ENCODE measurements at places on chromosomes 3 and 15. TPM values are rescaled to one million over a fixed set of nuclear protein-coding genes. Genes with fewer than 3 reads are reported as not detected.

The ARRDC4 gene
- 1.7 TPM for total RNA-seq

The RARRES1 gene
- total RNA-seq = not detected

- DNase-seq = no peak
These were observed 47.2 kb upstream of the KY start for GRCh38 chr3:134697830-134698689.

The FBXO40 gene
- not detected for total RNA-seq

The CDHR4 gene
- total RNA-seq = not detected

- peak; percentile 25 for DNase-seq
These were observed 121.2 kb downstream of the TLE3 start for GRCh38 chr15:69976366-69976994.

DNA sequence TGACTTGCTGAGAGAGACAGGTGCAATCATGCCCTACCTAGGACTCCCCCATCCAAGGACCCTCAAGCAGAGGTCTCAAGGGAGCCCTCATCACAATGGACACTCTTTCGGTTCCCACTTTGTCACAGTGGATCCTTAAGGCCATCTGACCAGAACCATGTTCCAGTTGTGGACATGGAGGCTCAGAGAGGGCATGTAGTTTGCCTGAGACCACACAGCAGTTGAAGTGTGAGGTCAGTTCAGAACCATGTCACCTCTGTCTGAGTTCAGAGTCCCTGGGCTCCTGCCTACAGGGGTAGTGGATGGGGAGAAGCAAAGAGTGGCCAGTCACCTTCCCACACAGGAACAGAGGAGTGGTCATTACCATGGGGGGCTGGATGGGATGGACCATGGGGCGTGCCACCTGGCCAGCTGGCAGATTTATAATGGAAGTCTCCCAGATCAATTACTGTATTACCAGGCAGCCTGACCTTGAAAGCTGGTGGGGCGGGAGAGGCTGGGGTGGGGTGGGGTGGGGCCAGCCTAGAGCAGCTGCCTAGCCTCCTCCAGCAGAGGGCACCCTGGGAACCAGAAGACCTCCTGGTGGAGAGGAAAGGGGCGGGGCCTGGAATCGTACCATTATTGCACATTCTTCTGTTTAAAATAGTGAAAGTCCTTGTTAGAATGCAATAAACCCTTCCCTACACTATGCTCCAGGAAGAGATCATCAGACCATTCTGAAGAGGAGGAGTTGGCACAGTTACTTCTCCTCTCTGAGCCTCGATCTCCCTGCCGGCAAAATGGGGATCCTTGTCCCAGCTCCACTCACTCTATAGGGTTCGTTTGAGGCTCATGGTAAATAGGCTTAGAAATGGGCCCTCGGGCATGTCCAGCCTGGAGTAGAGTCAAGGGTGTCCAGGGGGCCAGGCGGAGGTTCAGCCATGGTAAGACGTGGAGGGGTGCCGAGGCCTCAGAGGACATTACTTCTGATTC is 26.9 kb upstream of the LINGO1 start:
- peak; percentile 71 for DNase-seq

The PLSCR1 gene
- total RNA-seq = 69.2 TPM

DNA sequence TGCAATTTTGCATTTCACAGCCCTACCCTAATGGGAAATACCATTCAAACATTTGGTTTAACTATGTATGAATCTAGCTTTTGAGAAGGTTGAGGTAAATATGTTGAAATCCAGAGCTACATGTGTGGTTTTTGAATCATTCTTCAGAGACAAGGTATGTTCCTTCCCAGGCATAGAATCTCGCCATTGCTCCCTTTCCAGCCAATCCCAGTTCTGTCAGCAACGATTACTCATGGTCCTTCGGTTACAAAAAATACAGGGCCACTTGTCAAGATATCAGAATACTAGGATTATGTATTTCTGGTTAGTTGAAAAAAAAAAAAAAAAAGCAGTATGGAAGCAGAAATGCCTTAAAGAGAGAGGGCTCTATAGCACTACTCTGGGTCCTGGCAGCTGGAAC is 182.4 kb downstream of the RBMS3 start:
- DNase-seq = no peak

The TYRO3 gene
- 10.7 TPM for total RNA-seq

DNA sequence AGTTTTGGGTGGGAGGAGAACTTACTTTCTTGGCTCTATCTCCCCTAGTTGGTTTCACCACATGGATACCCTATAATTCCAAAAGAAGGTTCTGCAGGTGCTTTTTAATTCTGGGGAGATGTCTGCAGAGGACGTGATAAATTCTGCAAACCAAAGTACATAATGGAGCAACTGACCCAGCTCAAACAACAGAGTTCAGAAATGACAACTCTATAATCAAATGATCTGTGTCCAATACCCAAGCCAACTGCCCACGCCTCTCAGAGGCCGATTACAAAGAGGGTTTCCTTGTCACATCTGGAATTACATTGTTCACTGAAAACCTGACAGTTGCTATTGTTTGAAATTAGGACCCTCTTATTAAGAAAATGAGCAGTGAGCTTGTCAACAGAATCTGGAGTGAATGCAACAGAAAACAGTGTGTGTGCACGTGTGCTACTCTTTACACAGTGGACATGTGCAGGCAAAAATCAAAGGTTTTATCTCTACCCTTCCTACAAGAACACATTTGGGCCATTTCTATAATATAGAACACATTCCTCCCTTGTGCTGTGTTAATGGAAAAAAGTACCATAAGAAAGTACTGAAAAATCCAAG is 593.0 kb downstream of the MAGI1 start:
- no peak for DNase-seq

The TRIM69 gene
- total RNA-seq = 16.5 TPM

- no peak for DNase-seq
These were observed 108.3 kb upstream of the CTDSPL start for GRCh38 chr3:37753428-37753827.

DNA sequence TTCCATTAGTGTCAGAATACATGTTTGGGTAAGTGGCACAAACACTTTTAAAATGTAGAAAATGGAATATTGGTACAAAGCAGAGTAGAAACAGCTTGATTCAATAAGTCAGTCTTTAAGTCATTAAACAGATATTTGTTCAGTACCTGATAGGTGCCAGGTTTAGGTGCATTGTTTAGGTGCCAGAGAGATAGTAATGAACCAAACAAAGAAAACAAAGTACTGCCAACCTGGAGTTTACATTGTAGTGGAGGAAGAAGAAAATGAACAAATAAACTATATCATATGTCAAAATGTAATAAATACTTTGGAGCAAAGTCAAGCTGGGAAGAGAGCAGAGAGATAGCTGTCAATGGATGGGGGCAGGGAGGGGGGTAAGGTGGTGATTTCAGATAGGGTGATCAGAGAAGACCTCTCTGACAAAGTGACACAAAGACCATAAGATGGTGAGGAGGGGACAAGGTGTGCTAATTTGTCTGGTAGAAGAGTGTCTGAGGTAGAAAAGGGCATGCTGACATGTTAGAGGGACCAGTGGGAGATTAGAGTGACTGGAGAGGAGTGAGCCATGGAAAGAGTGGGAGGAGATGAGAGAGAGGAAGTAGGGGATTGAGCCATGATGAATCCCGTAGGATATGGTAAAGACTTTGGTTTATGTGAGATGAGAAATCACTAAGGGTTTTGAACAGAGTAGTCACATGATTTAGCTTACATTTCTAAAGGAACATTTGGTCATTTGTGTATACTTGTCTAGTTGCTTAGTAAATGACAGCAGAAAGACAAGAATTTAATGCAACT is 128.2 kb downstream of the UBE2E2 start:
- no peak for DNase-seq

The DAZL gene
- total RNA-seq = not detected

The CHL1 gene
- not detected for total RNA-seq

GRCh38 chr3:166554023-166554422 is 716.8 kb upstream of the BCHE start:
- no peak for DNase-seq

DNA sequence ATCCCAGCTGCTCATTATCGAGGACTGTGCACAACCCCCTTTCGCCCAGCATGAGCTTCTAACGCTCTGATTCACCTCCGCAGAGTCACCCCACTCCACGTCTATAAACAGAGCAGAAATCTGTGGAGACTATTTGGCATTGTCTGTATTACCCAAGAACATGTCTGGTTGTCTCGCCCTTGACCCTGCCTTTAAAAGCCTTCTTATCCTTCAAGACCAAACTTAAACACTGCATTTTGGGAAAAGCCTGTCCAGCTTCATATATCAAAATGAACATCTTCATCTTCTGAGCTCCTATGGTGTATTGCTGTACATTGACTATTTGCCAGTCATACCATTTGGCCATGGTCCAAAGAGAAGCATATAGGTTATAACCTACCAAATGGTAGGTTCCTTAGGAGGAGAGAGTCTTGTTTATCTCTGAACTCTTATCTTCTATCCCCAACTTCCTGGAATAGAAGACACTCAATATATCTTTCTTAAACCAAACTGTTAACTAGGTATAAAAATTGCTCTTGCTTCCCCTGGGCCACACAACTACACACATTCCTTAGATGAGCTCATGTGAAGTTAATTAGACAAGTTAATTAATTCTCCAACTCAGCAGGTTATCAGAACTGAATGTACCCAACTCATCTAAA is 90.1 kb downstream of the FBN1 start:
- DNase-seq = peak; percentile 59

GRCh38 chr3:69081583-69082262 is 1.6 kb upstream of the UBA3 start:
- DNase-seq = peak; percentile 35

DNA sequence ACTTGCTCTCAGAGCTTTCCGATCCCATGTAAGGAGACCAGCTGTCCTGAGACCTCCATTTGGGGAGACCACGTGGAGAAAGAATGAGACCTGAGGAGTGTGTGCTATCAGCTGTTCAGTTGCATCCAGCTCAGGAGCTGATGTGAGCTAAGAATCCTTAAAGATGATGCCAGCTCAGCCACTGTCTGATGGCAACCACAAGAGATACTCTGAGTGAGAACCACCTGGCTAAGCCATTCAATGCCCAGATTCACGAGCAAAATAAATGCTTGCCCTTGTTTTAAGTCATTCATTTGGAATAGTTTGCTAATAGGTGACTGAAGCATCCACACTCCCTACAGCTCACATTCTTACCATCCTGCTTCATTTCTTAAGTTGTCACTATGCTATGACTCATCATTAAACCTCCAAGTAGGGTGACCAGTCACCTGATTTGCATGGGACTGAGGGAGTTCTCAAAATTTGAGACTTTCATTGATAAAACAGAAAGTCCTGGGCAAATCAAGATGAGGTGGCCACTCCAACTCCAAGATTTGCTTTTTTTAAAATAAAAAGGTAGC is 56.4 kb downstream of the SPTSSB start:
- peak; percentile 61 for DNase-seq

GRCh38 chr3:111723293-111724215 is 128.4 kb upstream of the ZBED2 start:
- DNase-seq = peak; percentile 65

GRCh38 chr3:172341482-172342059 is 106.7 kb downstream of the GHSR start:
- peak; percentile 51 for DNase-seq

GRCh38 chr3:18825665-18826064 is 322.6 kb upstream of the KCNH8 start:
- DNase-seq = no peak

The KNSTRN gene
- total RNA-seq = 117 TPM

DNA sequence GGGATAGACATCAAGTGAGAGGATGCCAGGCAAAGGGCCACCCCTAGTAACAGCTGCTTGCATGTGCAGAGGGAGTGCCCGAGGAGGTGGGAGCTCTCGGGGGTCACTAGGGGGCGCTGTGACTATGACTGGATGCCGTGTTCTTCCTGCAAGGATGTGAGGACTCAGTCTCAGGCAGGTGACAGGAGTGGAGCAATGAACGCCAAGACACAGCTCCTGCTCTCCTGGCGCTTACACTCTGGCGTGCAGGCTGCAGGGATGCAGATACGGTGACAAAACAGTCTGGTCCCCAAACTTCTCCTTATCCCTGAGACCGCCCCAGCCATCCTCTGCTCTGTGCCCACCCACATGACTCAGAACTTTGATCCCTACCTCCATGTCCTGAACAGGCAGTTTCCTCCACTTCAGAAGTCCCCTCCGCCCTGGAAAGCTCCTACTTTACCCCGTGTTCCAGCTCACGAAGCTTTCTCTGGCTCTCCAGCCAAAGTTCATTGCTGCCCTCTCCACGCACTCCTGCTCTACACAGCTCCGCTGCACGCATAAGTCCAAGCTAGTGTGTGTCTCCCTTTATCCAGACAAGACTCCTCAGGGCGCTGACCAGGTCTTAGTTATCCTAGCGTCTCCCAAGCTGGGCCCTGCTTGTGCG is 14.7 kb downstream of the RHOV start:
- peak; percentile 69 for DNase-seq

- no peak for DNase-seq
These were observed 33.6 kb upstream of the PLSCR2 start for GRCh38 chr3:146502887-146503460.

The CRBN gene
- 52.3 TPM for total RNA-seq

GRCh38 chr3:36945333-36945980 is 603 bp upstream of the TRANK1 start:
- no peak for DNase-seq

The SLC2A2 gene
- total RNA-seq = 0.07 TPM

DNA sequence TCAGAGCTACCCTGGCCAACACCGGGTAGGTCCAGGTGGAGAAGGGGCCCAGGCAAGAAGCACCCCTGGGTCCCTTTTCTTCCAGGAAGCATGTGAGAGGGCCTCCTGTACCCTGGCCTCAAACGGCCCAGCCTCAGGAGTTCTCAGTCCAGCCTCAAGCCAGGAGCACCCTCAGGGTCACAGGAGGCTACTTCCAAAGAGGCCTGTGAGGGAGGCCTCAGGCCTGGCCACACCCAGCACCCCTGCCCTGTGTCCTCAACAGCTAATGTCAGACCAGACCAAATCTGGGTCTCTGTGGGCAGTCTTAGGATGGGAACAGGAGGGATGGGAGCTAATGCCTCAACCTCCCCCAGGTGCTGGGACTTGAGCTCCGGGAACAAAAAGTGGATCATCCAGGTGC is 23.5 kb downstream of the PTH1R start:
- no peak for DNase-seq

The ATP10A gene
- total RNA-seq = not detected

The CMTM7 gene
- 8.5 TPM for total RNA-seq

The EBLN2 gene
- 0.41 TPM for total RNA-seq

GRCh38 chr3:194571491-194572142 is 61.6 kb downstream of the TMEM44 start:
- no peak for DNase-seq

The ADCY5 gene
- 0.90 TPM for total RNA-seq

The GOLGA6D gene
- total RNA-seq = not detected

The CCDC39 gene
- total RNA-seq = 0.22 TPM

DNA sequence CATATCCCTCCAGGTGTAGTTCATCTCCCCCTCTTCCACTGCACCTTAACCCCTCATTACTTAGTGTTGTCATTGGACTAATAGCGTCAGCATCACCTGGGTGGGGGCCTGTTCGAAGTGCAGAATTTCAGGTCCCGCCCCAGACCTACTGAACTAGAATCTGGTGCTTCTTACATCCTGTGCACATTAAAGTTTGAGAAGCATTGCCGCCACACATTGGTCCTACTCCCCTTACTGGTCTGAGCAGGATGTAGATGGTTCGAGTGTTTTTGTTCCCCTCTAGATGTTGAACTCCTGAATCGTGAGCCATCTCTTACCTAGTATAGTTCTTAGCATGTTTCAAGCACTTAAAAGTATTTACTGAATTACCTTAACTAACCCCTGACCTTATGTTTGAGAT is 13.2 kb downstream of the KLHL18 start:
- DNase-seq = no peak

GRCh38 chr15:41950489-41950888 is 21.9 kb downstream of the EHD4 start:
- DNase-seq = no peak

GRCh38 chr3:43194490-43195114 is 88.7 kb upstream of the POMGNT2 start:
- no peak for DNase-seq

Measured in A172 (cell line).